ENCODE measurements at places on chromosomes 4 and X.

GRCh38 chr4:188282471-188283232, 143.4 kb downstream of the TRIML1 start:
- no peak for DNase-seq

DNA sequence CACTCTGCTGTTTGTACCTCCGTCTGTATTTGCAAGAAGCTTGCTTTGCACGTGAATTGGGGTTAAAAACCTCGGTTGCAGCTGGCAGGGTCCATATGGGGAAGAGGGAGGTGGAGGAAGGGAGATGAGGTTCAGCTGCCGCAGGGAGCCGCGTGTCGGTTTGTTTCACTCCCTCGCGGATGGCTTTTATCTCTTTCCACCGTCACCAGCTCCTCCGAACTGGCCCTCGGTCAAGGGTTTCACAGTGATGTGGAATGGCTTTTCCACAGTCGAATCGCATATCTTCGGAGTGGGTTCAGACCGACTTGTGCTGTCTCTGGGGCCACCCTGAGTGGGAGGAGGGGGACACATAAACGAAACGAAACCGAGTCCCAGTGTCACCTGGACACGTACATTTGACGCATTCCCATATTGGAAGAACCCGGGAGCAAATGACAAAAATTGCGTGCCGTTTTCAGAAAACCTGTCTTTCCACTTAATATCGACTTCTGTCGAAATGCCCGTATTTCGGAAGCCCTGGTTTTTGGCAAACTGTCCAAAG, 929 bp downstream of the ZBTB33 start:
- no peak for DNase-seq

DNA sequence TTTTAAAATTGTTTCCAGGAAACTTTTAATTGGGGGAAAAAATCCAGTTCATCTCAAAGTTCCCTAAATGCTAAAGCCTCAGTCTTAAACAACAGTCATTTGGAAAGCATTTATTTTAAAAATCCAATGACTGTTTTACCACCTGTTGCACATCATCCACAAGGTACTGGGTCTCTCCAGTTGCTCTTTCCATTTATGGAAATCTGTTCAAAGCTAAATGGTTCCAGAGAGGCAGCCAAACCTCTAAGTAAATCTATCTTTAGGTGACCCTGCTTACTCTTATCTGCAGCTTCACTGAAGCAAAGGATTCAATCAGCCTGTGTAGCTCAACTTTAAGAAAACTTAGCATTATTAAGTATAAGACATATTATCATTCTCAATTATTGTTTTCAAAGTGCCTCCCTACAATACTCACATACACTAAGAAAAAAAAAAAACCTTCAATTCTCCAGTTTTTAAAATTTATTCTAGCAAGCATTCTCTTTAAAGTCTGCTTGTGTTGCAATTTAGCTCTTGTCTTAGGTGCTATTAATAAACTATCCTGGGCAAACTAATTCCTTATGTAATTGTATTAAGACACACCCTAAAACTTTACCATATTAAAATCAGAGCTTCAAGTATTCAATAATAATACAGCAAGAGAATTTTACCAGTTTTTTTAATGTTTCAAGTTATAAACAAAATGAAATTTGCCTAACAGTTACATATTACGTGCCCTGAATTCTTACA, 60.6 kb downstream of the NOCT start:
- DNase-seq: no peak

- DNase-seq: no peak
Observed at GRCh38 chr4:110107866-110108265, 90.5 kb downstream of the ELOVL6 start.

DNA sequence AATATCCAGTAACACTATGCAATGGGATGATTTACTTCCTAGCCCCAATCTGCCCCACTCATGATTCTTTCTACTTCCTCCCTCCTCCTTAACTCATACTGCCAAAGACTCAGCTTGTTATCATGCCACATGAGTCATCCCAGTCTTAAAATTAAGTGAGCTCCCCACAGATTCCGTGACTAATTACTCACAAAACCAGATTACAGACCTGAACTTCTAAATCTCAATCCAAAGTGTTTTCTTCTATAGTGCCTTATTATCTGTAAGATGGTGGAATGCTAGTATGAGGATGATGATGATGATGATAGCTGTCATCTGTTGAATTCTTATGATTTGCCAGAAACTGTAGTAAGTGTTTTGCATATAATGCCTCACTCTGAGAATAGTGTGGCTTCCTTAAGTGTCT, 27.7 kb upstream of the GPC3 start:
- DNase-seq: no peak

DNA sequence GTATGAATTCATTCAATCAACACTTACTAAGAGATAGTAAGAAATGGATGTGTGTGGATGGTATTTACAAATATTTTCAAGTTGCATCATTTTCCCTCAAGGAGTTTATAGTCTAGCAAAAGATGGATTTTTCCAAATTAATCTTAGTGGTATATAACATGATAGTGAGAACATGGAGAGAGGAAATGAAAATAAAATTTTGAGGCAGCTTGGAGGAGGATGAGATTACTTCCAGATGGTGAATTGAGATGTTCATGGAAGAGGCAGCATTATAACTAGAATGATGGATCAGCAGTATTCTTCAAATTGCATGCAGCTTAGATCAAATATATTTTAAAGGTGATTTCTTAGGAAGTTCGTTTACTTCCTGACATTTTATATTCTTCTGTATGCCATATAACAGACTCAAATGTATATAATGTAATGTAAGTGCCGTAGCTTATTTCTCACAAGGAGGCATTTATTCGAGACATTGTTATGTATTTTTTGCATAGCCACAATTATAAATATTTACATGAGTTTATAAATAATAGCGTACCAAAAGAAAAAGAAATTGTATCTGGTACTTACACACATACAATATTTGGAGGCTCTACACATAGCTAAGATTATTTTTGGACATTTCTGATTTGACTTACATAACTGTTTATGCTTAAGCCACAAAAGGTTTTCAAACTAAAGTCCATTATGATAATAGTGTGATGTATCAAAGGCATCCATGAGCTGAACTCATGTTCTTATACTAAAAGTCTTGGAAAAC, 439.4 kb downstream of the SPRY1 start:
- DNase-seq: no peak

- no peak for DNase-seq
Observed at GRCh38 chrX:130347321-130347720, 7.6 kb downstream of the SLC25A14 start.
